Stimulated activated CD4-positive, alpha-beta T cell treated with anti-CD3 and anti-CD28 coated beads, Interleukin-4, amount 100 ng/mL, for 24 hours (primary cell): ENCODE measurements at places on chromosomes 11 and 22.

GRCh38 chr11:64252003-64252872 is 908 bp downstream of the PLCB3 start:
- no peak for DNase-seq

DNA sequence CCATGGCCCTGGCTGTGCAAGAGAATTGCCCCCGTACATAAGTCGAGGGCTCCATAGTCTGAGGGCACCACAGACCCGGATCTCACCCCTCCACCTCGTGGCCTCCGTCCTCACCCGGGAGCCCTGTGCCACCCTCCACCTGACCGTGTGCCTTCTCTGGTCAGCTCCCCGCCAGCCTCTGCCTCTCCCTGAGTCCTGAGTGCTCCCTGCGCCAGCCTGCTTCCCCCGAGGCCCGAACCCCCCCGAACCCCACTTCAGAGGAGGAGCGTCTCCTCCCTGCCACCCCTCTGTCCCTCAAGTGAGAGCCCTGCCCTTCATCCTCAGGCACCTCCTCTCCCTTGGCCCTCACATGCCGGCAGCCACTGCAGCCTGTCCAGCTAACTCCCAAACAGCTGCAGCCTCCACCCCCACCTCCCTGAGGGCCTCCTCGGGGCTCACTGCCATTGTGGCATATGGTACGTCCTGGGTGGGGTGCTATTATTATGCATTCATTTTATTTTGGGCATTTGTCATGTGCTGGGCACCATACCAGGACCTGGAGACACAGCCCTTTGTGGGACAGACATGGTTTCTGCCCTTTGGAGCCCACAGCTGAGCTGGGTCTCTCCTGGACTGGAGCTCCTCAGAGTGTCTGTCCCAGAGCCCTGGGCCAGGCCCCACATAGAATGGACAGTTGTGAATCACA is 67.2 kb downstream of the MYO7A start:
- no peak for DNase-seq

- DNase-seq, result no peak
Measured at GRCh38 chr11:43790444-43790794, 90.2 kb upstream of the ALKBH3 start.

- no peak for DNase-seq
Measured at GRCh38 chr11:78860720-78861422, 286.2 kb upstream of the NARS2 start.

DNA sequence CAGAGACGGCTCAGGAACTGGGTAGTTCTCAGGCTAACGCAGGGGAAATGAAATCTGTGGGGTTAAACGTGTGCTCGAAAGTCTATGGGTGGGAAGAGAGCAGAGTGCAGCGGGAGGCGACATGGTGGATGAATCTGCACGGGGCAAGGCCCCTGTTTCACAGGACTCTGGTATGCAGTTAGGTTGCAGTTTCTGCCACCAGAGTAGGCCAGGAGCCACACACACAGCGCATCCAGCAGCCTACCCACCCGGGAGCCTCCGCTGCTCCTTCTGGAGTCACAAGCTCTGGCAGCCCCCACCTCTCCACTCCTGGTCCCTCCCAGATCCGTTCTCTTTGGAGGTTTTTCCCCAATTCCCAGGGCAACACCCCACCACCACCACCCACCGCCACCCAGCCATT is 27.0 kb downstream of the SPATA19 start:
- DNase-seq, result no peak

DNA sequence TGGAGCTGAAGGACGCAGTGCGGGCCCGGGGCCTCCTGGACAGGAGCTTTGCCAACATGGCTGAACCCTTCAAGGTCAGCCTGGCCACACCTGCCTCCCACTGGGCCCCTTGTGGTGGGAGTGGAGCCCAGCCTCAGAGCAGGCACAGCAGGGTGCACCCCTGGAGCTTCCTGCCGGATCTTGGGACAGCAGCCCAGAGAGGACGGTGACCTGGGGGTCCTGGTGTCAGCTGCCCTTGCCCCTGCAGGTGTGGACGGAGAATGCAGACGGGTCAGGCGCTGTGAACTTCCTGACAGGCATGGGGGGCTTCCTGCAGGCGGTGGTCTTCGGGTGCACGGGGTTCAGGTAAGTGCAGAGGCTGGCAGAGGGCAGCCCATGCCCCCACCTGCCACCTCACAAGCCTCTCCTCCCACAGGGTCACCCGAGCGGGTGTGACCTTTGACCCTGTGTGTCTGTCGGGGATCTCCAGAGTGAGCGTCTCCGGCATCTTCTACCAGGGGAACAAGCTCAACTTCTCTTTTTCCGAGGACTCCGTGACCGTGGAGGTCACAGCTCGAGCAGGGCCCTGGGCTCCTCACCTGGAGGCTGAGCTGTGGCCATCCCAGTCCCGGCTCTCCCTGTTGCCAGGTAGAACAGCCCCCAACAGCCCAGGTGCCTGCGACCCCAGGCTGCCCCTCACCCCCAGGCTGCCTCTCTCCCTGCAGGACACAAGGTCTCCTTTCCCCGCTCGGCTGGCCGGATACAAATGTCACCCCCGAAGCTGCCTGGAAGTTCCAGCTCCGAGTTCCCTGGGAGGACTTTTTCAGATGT is 5.1 kb downstream of the PGGHG start:
- DNase-seq, result no peak
